Progenitor cell of endocrine pancreas (in vitro differentiated cells): ENCODE measurements at places on chromosomes 2 and 18. TPM values are rescaled to one million over a fixed set of nuclear protein-coding genes. Genes with fewer than 3 reads are reported as not detected.

The PLGLB2 gene
- total RNA-seq: 7.2 and 8.3 TPM in 2 replicates

DNA sequence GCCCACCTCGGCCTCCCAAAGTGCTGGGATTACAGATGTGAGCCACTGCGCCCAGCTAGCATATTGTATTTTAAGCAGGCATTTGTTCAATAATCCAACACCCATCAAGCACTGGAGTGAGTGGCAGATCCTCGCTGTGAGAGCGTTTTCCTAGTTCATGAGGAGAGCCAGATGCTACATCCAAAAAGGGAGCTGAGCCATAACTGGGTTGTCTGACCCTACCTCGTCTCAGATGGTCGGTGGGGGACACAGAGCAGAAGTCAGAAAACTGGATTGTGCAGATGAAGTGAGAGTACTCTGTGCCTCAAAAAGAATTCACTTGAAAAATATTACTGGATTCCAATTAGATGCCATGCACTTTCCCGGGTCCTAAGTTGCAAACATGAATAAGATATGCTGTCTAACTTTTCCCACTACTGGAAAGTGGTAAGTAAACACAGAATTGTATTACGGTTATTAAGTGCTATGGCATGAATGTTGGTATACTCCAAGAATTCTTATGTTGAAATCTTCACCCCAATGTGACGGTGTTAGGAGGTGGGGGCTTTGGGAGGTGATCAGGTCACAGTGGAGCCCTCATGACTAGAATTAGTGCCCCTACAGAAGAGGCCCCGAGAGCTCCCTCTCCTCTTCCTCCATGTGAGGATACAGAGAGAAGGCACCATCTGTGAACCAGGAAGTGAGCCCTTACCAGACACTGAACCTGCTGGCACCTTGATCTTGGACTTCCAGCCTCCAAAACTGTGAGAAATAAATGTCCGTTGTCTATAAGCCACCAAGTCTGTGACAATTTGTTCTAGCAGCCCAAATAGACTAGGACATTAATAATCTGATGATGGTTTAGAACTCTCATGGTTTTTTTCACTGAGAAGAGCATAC, 21.5 kb downstream of the SOWAHC start:
- DNase-seq: no peak

DNA sequence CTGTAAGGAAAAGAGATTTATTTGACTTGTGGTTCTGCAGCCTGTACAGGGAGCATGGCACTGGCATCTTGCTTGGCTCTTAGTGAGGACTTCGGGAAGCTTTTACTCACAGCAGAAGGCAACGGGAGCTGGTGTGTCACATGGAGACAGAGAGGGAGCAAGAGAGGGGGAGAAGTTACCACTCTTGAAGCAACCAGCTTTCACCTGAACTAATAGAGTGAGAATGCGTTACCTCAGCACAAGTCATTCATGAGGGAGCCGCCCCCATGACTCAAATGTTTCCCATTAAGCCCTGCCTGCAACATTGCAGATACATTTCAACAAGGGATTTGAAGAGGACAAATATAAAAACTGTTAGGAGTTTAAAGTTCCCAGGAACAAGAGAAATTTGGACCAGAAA, 190.0 kb downstream of the CYRIA start:
- DNase-seq: no peak

The CXCR1 gene
- not detected in 2 replicates for total RNA-seq

The ITPRIPL1 gene
- total RNA-seq: 6.1 and 6.9 TPM in 2 replicates

The PLCD4 gene
- total RNA-seq: 0.38 and 0.62 TPM in 2 replicates

DNA sequence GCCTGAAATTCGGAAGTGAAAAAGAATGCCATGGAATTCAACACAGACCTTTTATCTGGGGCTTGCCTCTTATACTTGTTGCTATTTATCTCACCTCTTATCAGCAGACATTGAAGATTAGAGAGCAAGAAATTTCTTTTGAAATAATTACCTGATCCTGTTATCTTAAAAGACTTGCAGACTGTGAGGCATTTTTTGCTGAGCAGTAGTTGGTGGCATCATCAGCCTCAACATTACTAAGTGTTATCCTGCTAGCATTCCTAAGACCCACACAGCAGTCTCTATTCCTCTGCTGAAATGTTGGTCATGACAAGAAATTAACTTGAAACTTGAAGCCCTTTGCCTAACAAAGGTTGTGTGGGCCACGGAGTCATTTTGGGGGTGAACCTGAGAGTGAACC, 186.5 kb downstream of the TRIB2 start:
- DNase-seq: no peak

The RAB6C gene
- total RNA-seq: 0.24 TPM in 1 of 2 replicates, not detected in the other

GRCh38 chr18:54030434-54030833, 194.0 kb downstream of the MBD2 start:
- no peak for DNase-seq

The C18orf54 gene
- 12.2 and 12.6 TPM in 2 replicates for total RNA-seq

DNA sequence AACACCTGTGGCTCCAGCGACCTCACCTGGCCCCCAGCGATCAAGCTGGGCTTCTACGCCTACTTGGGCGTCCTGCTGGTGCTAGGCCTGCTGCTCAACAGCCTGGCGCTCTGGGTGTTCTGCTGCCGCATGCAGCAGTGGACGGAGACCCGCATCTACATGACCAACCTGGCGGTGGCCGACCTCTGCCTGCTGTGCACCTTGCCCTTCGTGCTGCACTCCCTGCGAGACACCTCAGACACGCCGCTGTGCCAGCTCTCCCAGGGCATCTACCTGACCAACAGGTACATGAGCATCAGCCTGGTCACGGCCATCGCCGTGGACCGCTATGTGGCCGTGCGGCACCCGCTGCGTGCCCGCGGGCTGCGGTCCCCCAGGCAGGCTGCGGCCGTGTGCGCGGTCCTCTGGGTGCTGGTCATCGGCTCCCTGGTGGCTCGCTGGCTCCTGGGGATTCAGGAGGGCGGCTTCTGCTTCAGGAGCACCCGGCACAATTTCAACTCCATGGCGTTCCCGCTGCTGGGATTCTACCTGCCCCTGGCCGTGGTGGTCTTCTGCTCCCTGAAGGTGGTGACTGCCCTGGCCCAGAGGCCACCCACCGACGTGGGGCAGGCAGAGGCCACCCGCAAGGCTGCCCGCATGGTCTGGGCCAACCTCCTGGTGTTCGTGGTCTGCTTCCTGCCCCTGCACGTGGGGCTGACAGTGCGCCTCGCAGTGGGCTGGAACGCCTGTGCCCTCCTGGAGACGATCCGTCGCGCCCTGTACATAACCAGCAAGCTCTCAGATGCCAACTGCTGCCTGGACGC, 4.9 kb downstream of the GPR35 start:
- no peak for DNase-seq

DNA sequence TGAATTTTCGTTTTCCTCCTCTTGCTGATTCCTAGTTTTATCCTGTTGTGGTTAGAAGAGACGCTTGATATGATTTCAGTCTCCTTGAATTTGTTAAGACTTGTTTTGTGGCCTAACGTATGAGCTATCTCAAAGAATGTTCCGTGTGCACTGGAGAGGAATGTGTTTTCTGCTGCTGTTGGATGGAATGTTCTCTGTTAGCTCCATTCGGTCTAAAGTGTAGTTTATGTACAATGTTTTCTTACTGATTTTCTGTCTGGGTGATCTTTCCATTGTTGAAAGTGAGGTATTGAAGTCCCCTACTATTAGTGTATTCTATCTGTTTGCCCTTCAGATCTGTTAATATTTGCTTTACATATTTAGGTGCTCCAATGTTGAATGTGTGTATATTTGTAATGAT, 25.9 kb downstream of the COLEC11 start:
- DNase-seq: no peak

GRCh38 chr2:218077464-218078216, 8.6 kb downstream of the RUFY4 start:
- no peak for DNase-seq

GRCh38 chr18:21826641-21827302, 86.2 kb downstream of the MIB1 start:
- no peak for DNase-seq
